ENCODE measurements at places on chromosomes 4 and X. TPM values are rescaled to one million over a fixed set of nuclear protein-coding genes. Genes with fewer than 3 reads are reported as not detected.

TMPRSS11A gene
- not detected for total RNA-seq

TEX13D gene
- total RNA-seq: not detected

PHF8 gene
- total RNA-seq: 10.7 TPM

MSANTD1 gene
- total RNA-seq: 0.45 TPM

ETFDH gene
- 391 TPM for total RNA-seq

GSX2 gene
- total RNA-seq: not detected

FAM9B gene
- total RNA-seq: not detected

HTATSF1 gene
- 58.7 TPM for total RNA-seq

VCX2 gene
- not detected for total RNA-seq

CFAP99 gene
- total RNA-seq: not detected

- no peak for DNase-seq
These were observed 38.1 kb downstream of the EGFL6 start for GRCh38 chrX:13607331-13607995.

GRCh38 chrX:25721564-25721963 is 416.6 kb upstream of the MAGEB18 start:
- DNase-seq: no peak

DNA sequence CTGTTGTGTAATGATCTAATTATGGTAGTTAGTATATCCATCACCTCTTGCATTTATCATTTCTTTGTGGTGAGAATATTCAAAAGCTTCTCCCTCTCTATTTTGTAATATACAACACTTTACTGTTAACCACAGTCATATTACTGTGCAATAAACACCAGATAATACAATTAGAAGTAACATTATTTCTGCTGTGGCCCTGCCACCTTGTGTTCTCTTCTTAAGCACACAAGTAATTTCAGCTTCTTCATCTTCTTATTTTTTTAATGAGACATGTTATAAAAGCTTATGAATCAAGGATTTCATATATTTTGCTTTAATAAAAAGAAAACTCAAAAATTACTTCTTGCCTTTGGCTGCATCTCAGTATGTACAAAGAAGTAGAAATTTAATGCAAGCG is 675.2 kb upstream of the INTU start:
- DNase-seq: no peak

- DNase-seq: no peak
These were observed 41.5 kb downstream of the CD40LG start for GRCh38 chrX:136689436-136689835.

- no peak for DNase-seq
These were observed 19.1 kb upstream of the CXCL6 start for GRCh38 chr4:73817341-73817740.

- DNase-seq: no peak
These were observed 833.1 kb downstream of the C4orf33 start for GRCh38 chr4:129929052-129929451.

DNA sequence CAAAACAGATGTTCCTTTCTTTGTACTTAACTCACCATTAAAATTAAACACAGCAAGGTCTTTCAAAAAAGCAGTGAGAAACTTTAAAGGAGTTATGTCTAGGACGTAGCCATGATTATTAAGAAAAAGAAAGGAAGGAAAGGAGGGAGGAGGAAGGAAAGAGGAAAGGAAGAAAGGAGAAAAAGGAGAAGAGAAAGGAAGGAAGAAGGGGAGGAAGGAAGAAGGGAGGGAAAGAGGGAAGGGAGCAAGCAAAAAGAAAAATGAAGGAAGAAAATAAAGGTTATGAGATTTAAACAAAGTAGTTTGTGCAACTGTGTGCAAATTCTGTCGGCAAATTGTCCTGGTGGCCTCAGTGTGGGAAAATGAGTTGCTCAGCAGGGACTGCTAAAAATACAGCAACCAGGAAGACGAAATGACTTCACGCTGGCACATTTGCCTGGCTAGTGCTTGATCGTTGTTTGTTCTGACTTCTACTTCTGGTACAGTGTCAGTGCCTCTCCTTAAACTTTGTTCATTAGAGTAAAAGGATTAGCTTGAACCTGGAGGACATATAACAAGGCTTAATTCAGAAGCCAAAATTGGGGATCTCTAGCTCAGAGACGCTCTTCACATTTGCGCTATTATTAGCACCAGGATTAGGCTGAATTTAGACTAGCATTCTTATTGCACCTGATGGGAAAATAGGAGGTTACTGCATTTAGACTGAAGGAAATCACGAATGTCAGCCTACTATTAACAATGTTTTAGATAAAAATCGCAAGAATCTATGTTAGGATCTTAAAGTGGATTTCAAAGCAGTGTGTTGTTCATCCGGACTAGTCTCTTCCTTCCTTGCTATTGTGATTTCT is 81.2 kb downstream of the DCK start:
- DNase-seq: no peak

DNA sequence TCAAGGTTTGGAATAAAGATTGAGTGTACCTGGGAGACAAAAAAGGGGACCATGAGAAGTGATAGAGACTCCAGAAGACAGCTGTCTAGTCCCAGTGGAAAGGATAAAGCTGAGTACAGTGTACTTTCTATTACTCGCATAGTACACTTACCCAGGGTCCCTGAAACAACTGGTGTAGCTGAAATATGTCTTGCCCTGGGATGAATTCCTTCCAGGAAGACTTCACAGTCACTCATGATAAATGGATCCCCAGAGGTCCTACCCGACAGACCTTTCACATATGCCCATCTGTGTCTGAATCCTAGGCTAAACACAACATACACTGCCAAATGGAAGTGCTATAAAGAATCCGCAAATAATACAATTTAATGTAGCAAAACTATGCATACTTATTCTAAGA is 48.2 kb upstream of the SPANXN1 start:
- no peak for DNase-seq

DNA sequence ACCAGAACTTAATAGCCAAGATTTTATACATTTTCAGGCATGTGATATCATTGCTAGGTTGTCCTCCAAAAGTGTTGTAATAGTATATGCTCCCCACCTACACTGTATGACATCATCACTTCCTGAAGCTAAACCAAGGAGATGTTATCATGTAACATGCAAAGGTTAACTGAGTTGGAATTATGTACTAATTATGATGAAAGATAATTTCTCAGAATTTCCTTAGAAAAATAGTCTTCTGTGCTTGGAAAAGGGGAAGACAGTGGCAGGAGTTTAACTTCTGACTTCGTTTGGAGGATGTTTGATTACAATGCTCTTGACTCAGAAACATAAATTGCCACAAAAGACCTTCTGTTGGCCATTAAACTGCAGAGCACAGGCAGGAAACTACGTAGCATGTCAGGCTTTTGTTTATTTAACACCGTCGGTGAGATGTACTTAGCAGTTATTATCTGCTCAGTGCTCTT is 83.6 kb upstream of the GUCY1A1 start:
- DNase-seq: no peak

DNA sequence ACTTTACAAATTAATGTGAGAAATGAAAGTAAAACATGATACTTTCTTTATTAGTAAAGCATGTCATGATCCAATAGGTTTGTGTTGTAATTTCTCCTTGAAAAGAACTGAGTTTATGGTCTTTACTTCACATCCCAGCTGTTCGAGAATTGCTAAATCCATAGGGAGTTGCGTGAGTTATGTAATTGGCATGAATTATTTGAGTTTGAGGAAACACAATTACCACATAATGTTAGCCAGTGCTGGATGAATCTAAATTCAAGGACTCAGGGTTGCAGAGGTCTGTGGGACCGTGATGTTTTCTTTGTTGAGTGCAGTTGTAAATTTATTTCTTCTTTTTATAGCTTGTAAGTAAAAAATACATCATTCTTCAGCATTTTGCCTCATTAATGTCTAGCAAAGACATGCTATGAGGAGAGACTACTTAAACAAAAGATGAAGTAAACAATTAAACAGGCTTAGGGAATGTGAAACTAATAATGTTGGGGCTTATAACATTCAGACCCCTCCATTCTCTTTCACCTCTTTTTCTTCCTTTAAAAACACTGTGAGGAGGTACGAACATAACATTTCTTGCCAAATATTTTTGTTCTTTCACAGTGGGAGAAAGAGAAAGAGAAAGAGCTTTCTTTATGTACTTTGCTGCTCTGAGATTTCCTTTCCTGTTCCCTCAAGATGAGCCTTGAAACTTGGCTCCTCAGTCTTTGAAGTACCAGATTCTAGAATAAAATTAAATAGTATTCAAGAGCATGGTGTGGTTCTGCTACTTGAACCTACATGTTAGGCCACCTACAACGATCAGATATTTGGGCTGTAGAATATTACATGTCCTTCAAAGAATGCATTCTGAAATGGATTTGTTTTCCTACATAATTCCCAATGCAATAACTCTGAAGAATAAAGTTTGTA is 159.6 kb upstream of the ANK2 start:
- no peak for DNase-seq

GRCh38 chr4:182808673-182809416 is 108.3 kb downstream of the DCTD start:
- no peak for DNase-seq

All from left ventricle myocardium superior (tissue), 1 donor.